ENCODE measurements at places on chromosomes 1 and 21.

DNA sequence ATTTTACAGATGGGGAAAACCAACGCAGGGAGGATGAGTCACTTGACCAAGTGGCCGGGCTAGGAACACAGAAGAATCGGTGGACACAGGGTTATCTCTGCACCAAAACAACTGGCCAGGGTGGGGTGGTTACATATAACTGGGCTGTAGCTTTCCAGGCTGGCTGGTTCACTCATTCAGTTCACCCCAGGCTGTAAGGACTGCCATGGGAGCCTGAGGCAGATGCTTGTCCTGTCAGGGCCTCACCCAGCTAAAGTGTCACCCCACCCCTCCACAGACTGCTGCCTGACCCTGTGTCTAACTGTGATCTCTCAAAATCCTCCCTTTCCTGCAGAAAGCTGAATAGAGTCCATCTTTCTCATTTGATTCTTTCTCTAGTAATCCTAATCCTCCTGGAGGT lies 387.3 kb downstream of the RYR2 start:
- no peak for DNase-seq

- DNase-seq: no peak
Measured at GRCh38 chr1:56074007-56074651, 505.2 kb downstream of the PLPP3 start.

DNA sequence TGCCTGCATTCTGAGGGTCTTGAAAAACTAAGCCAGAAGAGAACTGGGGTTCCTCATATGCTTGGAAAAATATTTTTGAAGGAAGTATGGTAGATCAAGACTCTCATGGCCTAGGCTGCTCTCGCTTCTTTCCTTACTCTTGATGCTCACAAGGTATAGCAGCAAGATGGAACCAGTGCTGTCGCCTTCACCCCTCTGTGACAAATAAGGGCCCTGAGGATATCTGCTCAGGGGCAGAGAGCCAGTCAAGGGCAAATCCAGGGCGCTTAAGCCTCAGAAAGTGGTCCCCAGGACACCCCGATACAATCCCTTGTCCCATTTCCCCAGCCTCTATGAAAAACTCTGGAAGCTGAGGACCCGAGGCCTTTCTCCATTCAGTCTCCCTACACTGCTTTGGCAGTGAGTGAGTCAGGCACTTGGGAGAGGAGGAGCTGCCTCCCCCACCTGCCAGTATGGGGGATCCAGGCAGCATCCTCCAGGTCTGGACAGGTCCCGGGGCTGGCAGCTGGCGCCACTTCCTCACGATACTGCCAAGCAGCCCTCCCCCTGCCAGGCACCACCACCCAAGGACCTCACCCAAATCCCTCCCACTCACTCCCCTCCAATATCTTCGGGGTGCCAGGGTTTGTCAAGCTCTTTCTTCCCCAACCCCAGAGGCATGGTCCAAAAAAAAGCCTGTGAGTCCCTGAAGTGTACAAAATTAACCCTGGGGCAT lies 1.3 kb downstream of the IGSF9 start:
- no peak for DNase-seq

DNA sequence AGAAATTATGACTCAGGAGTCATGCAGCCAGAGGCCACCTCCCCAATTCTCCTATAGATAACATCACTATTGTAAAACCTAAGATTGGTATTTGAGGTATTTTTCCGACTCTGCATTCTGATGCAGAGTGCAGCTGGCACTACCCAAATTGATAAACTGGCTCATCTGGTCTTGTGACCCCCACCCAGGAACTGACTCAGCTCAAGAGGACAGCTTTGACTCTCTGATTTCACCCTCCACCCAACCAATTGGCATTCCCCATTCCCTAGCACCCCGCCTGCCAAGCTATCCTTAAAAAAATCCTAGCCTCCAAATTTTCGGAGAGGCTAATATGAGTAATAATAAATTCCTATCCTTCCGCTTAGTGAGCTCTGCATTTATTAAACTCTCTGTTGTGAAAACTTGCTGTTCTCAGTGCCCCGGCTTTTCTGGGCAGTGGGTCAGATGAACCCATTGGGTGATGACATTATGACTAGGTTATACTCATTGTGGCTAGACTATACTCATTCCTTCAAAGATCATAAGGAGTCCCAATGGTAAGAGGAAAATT lies 39.4 kb upstream of the EPS15 start:
- DNase-seq: peak; percentile 4

GRCh38 chr1:43466403-43466802 lies 12.7 kb upstream of the HYI start:
- no peak for DNase-seq

GRCh38 chr1:4351453-4351852 lies 303.0 kb upstream of the AJAP1 start:
- no peak for DNase-seq

GRCh38 chr1:155037043-155037442 lies 3.4 kb downstream of the DCST1 start:
- no peak for DNase-seq

DNA sequence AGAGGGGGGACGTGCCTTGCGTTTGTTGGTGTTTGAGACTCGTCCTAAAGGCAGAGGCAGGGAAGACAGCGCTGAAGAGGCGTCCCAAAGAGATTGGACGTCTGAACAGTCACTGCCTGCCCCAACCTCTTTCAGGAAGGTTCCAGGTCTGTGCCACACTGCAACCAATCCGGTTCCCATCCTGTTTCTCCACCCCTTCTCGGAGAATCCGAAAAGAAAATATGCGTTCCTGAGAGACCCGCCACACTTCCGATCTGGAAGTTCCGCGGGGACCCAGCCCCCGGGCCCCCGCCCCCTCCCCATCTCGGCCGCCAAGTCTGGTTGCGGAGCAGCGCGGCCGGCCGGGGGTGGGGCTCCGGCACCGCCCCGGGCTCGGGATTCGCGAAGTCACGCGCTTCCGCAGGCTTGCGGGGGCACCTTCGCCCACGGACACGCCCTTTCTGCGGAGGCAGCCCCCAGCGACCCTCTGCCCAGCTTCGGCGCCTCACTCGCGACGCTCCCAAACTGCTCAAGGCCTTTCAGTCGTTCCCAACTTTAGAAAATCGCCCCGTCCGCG lies 124.5 kb upstream of the DPYD start:
- peak; percentile 26 for DNase-seq

DNA sequence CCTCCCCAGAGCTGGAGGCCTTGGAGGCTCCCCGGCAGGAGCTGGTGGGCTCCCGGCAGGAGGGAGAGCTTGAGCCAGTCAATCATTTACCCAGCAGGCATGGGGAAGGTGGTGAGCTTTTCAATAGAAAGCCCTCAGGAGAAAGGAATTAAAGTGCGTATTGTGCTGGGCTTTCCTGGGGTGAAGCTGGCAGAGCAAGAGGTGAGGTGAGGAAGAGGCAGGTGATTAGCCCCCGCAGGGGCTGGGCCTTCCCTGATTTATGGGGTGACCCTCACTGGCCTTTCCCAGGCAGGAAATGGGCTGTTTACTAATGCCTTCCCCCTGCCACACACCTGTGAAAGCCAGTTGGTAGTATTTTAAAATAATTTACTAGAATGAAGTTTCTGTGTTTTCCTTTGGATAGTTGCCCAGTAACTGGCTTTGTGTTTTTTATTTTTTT lies 25.8 kb downstream of the CLDN14 start:
- DNase-seq: no peak

DNA sequence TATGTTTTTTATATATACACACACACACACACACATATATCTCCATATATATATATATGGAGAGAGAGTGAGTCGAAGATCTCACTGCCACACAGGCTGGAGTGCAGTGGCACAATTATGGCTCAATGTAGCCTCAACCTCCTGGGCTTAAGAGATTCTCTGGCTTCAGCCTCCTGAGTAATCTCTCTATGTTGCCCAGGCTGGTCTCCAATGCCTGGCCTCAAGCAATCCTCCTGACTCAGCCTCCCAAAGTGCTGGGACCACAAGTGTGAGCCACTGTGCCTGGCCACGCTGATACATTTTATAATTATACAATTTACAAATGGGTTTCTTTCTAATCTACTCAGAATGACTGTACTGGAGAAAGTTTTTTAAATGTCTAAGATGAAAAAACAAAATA lies 664.2 kb downstream of the PTPRC start:
- DNase-seq: peak; percentile 6

GRCh38 chr1:234067581-234068337 lies 163.3 kb downstream of the SLC35F3 start:
- DNase-seq: no peak

- DNase-seq: no peak
Measured at GRCh38 chr1:147472966-147473732, 68.2 kb upstream of the BCL9 start.

- DNase-seq: no peak
Measured at GRCh38 chr1:56591909-56592308, 12.5 kb upstream of the PLPP3 start.

- no peak for DNase-seq
Measured at GRCh38 chr1:207058252-207058651, 5.2 kb downstream of the PFKFB2 start.

Data from stimulated activated CD4-positive, alpha-beta T cell treated with anti-CD3 and anti-CD28 coated beads, Interleukin-15, amount 100 ng/mL, for 24 hours (primary cell).